ENCODE measurements at places on chromosomes 6 and 20.

- H3K27ac ChIP-seq: no peak overlapping the region
- no peak overlapping the region for H3K4me3 ChIP-seq
- H3K27me3 ChIP-seq: no peaks in the 10 kb centered on the region
- H3K4me1 ChIP-seq: peaks cover 1% of the 10 kb centered on the region
Observed at GRCh38 chr6:47663462-47664216, 34.7 kb upstream of the ADGRF4 start.

- H3K36me3 ChIP-seq: peaks cover 16% of the 10 kb centered on the region
- no peak overlapping the region for H3K4me3 ChIP-seq
- DNase-seq: no peak
- no peaks in the 10 kb centered on the region for H3K27me3 ChIP-seq
- no peak overlapping the region for H3K27ac ChIP-seq
Observed at GRCh38 chr20:21244808-21245207, 58.3 kb upstream of the XRN2 start.

GRCh38 chr6:148967011-148967520 lies 220.2 kb downstream of the UST start:
- DNase-seq: no peak
- H3K4me3 ChIP-seq: no peak overlapping the region
- no peaks in the 10 kb centered on the region for H3K36me3 ChIP-seq
- H3K4me1 ChIP-seq: peaks cover 6% of the 10 kb centered on the region
- H3K27me3 ChIP-seq: peaks cover 8% of the 10 kb centered on the region
- no peak overlapping the region for H3K27ac ChIP-seq

GRCh38 chr6:150119173-150119572 lies 23.7 kb upstream of the PPP1R14C start:
- H3K36me3 ChIP-seq: no peaks in the 10 kb centered on the region
- DNase-seq: no peak
- H3K4me3 ChIP-seq: no peak overlapping the region

DNA sequence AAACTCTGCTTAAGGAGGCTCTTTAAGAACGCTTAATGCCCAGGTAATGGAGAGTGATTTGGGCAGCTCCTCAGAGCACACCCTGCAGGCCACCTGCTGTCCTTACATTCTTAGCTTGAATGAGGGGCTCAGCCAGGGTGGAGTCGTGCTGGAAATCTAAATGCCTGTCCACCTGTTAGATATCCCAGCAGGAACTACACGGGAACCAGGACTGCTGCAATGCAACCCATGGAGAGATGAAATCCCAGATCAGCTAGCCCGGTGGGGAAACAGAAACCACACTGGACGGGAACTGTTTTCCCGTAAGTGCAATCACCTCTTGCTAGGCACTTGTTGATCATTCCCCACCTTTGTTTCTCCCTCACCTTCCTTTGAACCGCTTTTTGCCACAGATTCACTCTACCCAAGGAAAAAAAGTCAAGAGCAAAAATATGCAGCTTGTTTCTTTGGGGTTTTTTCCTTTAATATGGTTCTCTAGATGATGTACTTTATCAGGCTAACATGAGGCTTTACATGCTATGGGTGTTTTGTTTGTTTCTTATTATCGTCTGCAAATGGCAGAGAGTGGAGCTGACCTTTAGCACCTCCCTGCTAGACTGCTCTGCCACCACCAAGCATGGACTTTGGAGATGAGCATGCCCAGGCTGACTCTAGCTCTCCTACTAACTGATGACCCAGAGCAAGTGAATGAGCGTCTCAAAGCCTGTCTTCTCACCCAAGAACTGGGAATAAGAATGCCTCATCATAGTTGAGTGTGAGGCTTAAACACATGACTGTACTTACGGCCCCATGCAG lies 125.9 kb upstream of the TNFAIP3 start:
- no peak overlapping the region for H3K4me3 ChIP-seq
- H3K27me3 ChIP-seq: no peaks in the 10 kb centered on the region
- no peaks in the 10 kb centered on the region for H3K4me1 ChIP-seq
- DNase-seq: no peak
- no peaks in the 10 kb centered on the region for H3K36me3 ChIP-seq
- H3K27ac ChIP-seq: no peak overlapping the region

DNA sequence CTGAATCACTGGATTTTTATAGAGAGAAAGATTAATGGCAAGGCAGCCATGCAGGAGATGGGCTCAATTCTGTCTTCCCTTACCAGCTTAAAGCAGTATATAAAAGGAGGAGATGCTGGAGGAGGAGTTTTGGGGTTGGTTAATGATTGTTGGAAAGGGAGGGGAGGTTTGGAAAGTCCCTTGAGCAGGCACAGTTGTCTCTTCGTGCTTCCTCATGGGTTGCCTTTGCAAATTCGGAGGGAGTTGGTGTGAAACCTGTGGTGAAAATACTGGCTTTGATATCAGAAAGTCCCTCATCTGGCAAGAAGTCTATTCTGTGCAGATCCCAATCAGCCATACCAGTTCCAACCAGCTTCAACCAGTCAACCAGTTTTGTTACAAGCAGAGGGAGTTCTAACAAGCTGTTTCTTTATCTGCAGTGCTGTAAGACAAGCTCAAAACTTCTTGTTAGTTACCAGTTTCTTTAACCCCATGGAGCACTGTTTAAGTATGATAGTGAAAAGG lies 107.0 kb downstream of the HIVEP1 start:
- H3K4me3 ChIP-seq: no peak overlapping the region
- peaks cover 38% of the 10 kb centered on the region for H3K36me3 ChIP-seq
- no peaks in the 10 kb centered on the region for H3K27me3 ChIP-seq

DNA sequence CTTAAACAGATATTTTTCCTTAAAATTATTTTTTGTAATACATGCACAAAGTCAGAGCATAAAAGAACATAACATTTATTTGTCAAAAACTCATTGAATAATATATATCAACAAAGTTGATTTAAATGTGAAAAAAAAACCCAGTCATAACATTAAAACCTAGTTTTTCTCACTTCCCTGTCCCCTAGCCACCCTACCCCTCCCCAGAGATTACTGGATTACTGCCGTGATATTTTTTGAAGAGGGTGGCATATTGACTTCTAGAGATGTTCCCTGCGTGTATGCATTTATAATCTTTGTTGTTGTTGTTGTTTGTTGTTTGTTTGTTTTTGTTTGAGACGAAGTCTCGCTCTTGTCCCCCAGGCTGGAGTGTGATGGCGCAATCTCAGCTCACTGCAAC lies 52.4 kb upstream of the ARMC2 start:
- peaks cover 14% of the 10 kb centered on the region for H3K4me1 ChIP-seq
- peak overlapping the region; percentile 38 for H3K27ac ChIP-seq
- no peak for DNase-seq
- H3K4me3 ChIP-seq: no peak overlapping the region

DNA sequence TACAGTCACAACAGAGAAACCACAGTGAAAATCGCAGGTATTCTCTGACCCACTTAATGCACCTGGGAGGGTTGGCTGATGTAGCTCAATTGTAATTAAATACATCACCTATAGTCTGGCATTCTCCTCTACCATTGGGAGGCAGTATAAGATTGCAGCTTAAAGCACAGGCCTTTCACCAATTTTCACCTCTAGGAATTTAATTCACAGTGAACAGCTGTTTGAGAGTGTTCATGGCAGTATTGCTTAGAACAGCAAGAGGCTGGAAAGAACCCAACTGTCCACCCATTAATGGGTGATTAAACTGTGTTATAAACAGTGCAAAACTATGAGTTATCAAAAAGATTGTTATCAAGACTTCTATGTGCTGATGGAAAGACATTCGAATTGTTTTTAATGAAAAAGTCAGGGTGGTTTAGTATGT lies 2.0 kb downstream of the EDEM2 start:
- no peak overlapping the region for H3K4me3 ChIP-seq
- no peaks in the 10 kb centered on the region for H3K27me3 ChIP-seq
- peaks cover 3% of the 10 kb centered on the region for H3K4me1 ChIP-seq
- peak; percentile 72 for DNase-seq

GRCh38 chr6:37103169-37104039 lies 66.5 kb upstream of the PIM1 start:
- H3K4me3 ChIP-seq: no peak overlapping the region
- H3K4me1 ChIP-seq: peaks cover 21% of the 10 kb centered on the region
- H3K27ac ChIP-seq: peak overlapping the region; percentile 61
- DNase-seq: peak; percentile 33
- H3K27me3 ChIP-seq: no peaks in the 10 kb centered on the region

GRCh38 chr20:23626040-23626620 lies 11.6 kb downstream of the CST3 start:
- no peak overlapping the region for H3K4me3 ChIP-seq
- peaks cover 11% of the 10 kb centered on the region for H3K4me1 ChIP-seq
- DNase-seq: no peak

- no peak overlapping the region for H3K4me3 ChIP-seq
- H3K36me3 ChIP-seq: no peaks in the 10 kb centered on the region
- no peak overlapping the region for H3K27ac ChIP-seq
- peak; percentile 27 for DNase-seq
Observed at GRCh38 chr6:32668226-32668747, 1.8 kb upstream of the HLA-DQB1 start.

- no peaks in the 10 kb centered on the region for H3K27me3 ChIP-seq
- no peak for DNase-seq
- H3K27ac ChIP-seq: no peak overlapping the region
- peaks cover 7% of the 10 kb centered on the region for H3K4me1 ChIP-seq
- H3K36me3 ChIP-seq: no peaks in the 10 kb centered on the region
Observed at GRCh38 chr6:5203546-5203945, 57.2 kb downstream of the LYRM4 start.

DNA sequence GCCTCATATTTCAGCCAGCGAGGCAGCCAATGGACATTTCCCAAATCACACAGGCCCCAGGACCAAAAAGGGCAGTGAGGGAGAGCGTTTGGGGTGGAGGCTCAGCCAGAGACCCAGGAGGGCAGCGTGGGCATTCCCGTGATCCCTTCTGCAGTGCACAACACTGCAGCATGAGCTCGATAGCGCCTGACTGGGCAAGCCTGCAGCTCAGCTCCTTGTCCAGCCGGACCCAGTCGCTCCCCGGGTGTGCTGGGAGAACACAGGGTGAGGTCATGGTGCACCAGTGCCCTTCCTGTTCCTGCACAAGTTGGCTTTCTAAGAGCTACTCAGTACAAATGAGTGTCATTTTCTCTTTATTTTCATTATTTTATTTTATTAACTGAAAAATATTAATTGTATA lies 5.9 kb downstream of the TTLL2 start:
- no peaks in the 10 kb centered on the region for H3K4me1 ChIP-seq
- no peak for DNase-seq
- H3K4me3 ChIP-seq: no peak overlapping the region
- H3K27me3 ChIP-seq: peaks cover 3% of the 10 kb centered on the region

- H3K36me3 ChIP-seq: no peaks in the 10 kb centered on the region
- H3K27ac ChIP-seq: peak overlapping the region; percentile 58
- no peak overlapping the region for H3K4me3 ChIP-seq
- peaks cover 8% of the 10 kb centered on the region for H3K4me1 ChIP-seq
Observed at GRCh38 chr6:137697267-137697938, 169.7 kb upstream of the TNFAIP3 start.

DNA sequence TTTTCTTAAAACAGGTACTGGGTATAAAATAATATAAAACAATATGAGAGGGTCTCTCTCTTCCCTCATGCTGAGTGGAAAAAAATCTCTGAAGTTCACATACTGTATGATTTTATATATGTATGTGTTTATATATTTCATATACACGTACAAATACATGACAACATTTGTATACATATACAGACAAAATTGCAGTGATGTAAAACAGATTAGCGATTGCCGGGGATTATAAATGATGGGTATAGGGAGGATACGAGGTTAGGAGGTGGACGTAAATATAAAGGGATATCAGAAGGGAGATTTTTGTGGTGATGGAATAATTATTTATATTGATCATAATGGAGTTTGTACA lies 194.8 kb upstream of the PRSS16 start:
- peaks cover 3% of the 10 kb centered on the region for H3K4me1 ChIP-seq
- H3K27ac ChIP-seq: no peak overlapping the region
- H3K27me3 ChIP-seq: no peaks in the 10 kb centered on the region
- no peak overlapping the region for H3K4me3 ChIP-seq
- H3K36me3 ChIP-seq: no peaks in the 10 kb centered on the region
- DNase-seq: no peak

- DNase-seq: peak; percentile 72
- no peak overlapping the region for H3K4me3 ChIP-seq
- H3K36me3 ChIP-seq: no peaks in the 10 kb centered on the region
- peaks cover 32% of the 10 kb centered on the region for H3K4me1 ChIP-seq
Observed at GRCh38 chr20:23145281-23145700, 59.2 kb upstream of the CD93 start.

GRCh38 chr6:15362274-15363160 lies 116.6 kb downstream of the JARID2 start:
- H3K36me3 ChIP-seq: no peaks in the 10 kb centered on the region
- H3K4me3 ChIP-seq: no peak overlapping the region
- H3K27me3 ChIP-seq: no peaks in the 10 kb centered on the region
- H3K27ac ChIP-seq: no peak overlapping the region

GRCh38 chr20:46324960-46325703 lies 16.8 kb upstream of the CDH22 start:
- DNase-seq: peak; percentile 43
- H3K36me3 ChIP-seq: no peaks in the 10 kb centered on the region
- H3K4me3 ChIP-seq: no peak overlapping the region
- H3K27me3 ChIP-seq: peaks cover 64% of the 10 kb centered on the region
- H3K27ac ChIP-seq: no peak overlapping the region

GRCh38 chr6:32608362-32608761 lies 18.7 kb upstream of the HLA-DRB1 start:
- no peak overlapping the region for H3K4me3 ChIP-seq
- no peaks in the 10 kb centered on the region for H3K36me3 ChIP-seq
- no peak overlapping the region for H3K27ac ChIP-seq
- no peaks in the 10 kb centered on the region for H3K4me1 ChIP-seq

GRCh38 chr6:40353967-40354452 lies 233.2 kb downstream of the LRFN2 start:
- H3K27ac ChIP-seq: no peak overlapping the region
- no peak overlapping the region for H3K4me3 ChIP-seq
- no peaks in the 10 kb centered on the region for H3K27me3 ChIP-seq
- no peaks in the 10 kb centered on the region for H3K36me3 ChIP-seq

- no peaks in the 10 kb centered on the region for H3K36me3 ChIP-seq
- DNase-seq: peak; percentile 96
- peak overlapping the region; percentile 42 for H3K4me3 ChIP-seq
- H3K27me3 ChIP-seq: no peaks in the 10 kb centered on the region
Observed at GRCh38 chr6:148364056-148364824, 21.6 kb downstream of the SASH1 start.

DNA sequence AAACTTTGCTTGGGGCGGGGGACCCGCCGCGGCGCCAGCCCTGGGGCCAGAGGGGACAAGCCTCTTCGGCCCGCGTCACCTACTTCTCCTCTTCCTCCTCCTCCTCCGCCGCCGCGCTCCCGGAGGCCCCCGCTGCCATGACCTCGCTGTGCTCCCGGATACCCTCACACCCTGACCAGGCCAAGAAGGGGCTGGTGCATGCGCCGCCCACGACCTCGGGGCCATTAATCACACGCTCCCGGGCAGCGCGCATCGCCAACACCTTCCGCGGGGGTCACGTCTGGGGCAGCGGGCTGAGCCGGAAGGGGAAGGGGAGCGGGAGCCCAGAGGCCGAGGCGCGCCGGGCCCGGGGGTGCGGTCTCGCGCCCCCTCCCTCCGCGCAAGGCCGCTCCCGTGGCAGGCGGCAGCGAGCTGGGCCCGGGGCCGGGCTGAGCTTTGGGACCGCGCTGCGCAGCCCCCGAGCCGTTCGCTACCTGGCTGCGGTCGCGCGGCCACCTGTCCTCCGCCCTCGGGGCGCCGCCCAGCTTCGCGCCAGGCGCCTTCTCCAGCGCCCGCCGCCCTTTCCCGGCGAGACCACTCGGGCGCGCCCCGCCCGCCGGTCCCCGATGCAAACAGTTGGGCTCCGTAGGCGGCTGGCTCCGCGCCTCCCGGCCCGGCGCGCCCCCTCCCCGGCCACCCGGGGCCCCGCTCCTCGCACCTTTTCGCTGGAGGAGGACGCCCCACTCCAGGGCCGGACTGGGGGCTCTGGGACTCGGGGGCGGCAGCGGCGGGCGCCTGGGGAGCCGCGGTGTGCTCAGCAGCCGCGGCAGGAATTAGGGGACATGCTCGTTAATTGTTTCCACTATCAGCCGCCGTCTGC lies 575 bp upstream of the CNR1 start:
- H3K27me3 ChIP-seq: peaks cover 35% of the 10 kb centered on the region
- H3K4me3 ChIP-seq: peak overlapping the region; percentile 72
- no peaks in the 10 kb centered on the region for H3K36me3 ChIP-seq
- peaks cover 21% of the 10 kb centered on the region for H3K4me1 ChIP-seq
